ENCODE measurements at places on chromosomes 6 and 20. TPM values are rescaled to one million over a fixed set of nuclear protein-coding genes. Genes with fewer than 3 reads are reported as not detected.
A peak's percentile ranks its signal among the peaks of the same experiment; 100 is the strongest.

- DNase-seq = no peak
These were observed 25.8 kb downstream of the TBPL1 start for GRCh38 chr6:133978896-133979240.

GRCh38 chr6:3343089-3343883, 84.5 kb downstream of the PSMG4 start:
- DNase-seq = no peak

- no peak for DNase-seq
These were observed 43.1 kb downstream of the SLX4IP start for GRCh38 chr20:10478205-10478604.

- DNase-seq = no peak
These were observed 12.5 kb upstream of the HLA-DRA start for GRCh38 chr6:32427218-32427617.

- no peak for DNase-seq
These were observed 1.0 kb downstream of the MOCS3 start for GRCh38 chr20:50959543-50960126.

DNA sequence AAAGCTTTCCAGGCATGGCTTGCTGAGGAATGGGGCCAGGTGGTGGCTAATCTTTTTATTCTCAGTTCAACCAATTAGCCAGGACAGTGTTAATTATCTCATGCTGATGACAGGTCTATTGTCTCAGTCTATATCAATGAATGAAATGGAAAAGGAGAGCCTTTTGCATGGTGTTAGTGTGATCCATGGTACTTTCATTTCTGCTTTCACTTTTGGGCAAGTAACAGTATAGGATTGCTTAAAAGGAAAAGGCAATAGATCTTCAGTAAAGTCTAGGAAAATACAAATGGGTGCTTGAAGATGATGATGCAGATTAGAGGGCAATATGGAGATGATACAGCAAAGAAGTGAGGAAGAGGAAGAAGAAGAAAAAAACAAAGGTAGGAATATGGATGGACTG, 430.3 kb downstream of the TFAP2A start:
- no peak for DNase-seq

GRCh38 chr20:4130404-4131189, 115.2 kb upstream of the RNF24 start:
- no peak for DNase-seq

- DNase-seq = no peak
These were observed 233.5 kb downstream of the TMEM242 start for GRCh38 chr6:157089851-157090250.

DNA sequence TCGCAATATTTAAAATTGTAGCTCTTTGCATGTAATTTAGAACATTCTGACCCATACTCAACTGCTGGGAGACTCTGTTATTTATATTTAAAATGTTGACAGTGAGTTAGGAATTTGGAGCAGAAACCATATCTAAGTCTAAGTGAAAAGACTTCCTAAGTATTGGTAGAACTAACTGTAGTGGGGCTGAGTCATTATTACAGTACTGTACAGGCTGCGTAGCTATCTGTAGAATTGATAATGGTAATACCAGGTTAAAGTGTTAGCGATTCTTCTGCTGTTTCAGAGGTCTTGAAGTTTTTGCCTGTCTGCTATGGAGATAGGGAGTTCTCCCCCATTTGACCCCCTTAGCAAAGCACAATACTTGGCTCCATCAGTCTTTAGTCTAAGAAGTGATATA, 3.6 kb downstream of the TOP1 start:
- DNase-seq = no peak

- DNase-seq = no peak
These were observed 3.7 kb downstream of the CSNK2A1 start for GRCh38 chr20:539848-540247.

GRCh38 chr6:558089-558488, 98.8 kb downstream of the HUS1B start:
- DNase-seq = peak; percentile 0

DNA sequence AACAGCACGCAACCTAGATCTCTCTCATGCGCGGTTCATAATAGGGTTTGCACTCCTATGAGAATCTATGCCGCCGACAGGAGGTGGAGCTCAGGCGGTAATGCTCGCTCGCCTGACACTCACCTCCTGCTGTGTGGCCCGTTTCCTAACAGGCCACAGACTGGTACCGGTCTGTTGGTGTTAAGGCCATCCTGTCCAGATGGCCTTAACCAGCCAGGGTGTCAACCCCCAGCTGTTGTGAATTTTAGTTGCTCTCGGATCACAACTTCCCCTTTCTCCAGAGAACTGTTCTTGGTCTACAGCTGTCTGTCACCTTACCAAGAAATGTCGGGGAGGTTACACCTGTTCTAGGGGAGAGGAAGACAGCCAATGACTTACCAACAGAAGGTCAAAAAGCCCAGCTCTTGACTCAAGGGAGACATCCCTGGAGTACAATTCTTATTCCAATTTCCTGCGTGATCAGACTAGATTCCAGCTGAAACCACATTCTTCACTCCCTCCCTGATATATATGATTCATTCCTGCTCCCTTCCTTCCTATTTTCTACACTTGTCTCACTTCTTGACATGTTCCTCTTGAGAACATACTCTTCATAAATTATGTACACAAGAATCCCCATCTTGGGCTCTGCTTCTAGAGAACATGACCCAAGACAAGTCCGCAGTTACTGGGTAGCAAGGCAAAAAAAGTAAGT, 23.1 kb upstream of the DNAAF9 start:
- no peak for DNase-seq

DNA sequence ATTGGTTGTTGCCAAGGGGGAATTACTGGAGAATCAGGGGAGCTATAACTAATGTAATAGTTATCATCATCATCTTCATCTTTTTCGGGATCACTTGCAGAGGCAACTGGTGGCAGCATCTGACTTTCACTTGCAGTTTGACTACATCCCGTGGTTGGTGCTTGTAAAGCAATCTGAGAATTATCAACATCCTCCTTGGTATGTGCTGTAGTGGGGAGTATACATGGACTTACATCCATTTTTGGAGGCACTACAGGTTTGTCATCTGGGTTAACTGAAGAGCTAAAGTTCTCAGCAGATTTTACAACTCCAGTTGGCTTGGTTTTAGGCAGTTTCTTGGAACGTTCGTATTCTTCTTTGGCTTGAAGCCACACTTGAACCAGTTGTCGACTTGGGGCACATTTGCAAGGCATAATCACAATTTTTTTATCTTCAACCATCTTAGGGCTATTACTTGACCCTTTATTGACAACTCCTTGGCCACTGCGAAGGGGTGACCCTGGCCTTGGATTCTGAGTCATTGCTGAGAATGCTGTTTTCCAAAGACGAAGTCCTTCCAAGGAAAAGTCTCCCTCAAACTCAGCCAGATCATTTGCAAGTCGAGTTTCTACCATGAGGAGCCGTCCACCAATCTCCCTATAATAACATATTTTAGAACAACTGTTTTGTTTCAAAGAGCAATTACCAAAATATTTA, 115.5 kb downstream of the REV3L start:
- DNase-seq = no peak

- DNase-seq = no peak
These were observed 59.9 kb downstream of the DTD1 start for GRCh38 chr20:18647777-18648176.

DNA sequence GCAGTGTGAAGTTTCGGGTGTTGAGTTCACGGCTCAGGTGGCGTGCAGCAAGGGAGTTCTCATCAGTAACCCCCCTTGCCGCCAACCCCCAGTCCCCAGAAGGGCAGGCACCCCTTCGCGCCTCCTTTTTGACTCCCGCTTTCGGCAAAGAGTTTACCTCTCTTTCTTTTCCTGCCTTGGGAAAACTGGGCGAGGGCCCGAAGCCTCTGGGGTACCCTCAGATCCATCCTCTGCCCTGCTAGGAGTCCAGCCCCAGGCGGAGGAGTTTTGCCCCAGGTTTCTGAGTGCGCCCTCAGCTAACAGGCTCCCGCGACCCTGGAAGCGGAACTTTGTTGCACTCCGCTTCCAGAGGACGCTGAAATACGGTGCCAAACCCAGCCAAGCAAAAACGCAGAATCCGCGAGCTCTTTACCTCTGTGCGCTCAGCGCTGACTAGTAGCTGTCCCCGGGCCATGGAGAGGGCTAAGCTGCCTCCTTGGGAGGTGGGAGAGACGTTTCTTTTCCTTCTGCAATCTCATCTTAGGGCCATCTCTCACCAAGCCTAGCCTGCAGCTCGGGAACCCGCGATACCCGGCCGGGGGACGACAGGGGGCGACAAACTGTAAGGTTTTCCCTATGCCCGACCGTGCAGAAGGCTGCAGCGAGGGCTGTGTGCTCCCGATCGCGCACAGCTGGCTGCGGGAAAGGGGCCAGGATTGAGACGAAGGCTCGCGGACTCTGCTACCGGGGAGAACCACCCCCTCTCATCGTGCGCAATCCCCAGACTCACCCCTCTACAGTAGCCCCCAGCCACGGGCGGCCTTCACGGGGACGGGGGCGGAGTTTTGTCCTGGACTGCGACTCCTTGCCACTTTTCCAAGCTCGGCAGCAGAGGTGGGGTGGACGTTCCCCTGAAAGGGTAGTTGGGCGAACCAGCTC, 2.7 kb upstream of the PAX1 start:
- peak; percentile 9 for DNase-seq

GRCh38 chr6:118775381-118775780, 118.6 kb upstream of the ASF1A start:
- peak; percentile 66 for DNase-seq

DNA sequence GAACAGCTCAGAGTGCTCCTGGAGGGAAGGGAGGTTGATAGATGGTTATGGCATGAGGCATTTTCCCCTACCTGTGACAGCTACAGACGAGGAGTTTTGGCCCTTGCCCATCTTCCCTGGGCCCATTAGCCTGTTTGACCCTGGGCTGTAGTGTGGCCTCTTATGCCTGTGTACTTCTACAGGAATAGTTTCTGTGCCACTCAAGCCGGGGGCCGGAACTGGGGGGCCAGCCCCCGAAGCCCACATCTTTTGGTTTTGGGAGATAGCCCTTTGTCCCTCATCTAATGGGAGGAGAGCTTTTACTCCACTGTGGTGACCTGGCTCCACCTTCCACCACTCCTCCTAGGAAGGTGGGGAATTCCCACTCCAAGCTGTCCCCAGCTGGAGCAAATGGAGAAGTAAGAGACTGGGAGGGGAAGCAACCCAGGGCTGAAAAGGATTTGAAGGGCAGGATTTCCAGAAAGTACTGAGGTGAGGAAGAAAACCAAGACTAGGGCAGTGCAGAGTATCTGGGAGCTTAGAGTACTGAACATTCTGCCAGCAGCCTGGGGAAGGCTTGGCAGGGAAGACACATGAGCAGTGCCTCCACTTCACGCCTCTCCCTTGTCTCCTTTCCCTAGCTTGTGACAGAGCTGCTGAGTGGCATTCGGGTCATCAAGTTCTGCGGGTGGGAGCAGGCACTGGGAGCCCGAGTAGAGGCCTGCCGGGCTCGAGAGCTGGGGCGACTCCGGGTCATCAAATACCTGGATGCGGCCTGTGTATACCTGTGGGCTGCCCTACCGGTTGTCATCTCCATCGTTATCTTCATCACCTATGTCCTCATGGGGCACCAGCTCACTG, 6.9 kb downstream of the ABCC10 start:
- no peak for DNase-seq

- DNase-seq = no peak
These were observed 87.1 kb downstream of the CEBPB start for GRCh38 chr20:50277460-50278376.

- no peak for DNase-seq
These were observed 24.5 kb downstream of the MAP7 start for GRCh38 chr6:136525586-136526195.

DNA sequence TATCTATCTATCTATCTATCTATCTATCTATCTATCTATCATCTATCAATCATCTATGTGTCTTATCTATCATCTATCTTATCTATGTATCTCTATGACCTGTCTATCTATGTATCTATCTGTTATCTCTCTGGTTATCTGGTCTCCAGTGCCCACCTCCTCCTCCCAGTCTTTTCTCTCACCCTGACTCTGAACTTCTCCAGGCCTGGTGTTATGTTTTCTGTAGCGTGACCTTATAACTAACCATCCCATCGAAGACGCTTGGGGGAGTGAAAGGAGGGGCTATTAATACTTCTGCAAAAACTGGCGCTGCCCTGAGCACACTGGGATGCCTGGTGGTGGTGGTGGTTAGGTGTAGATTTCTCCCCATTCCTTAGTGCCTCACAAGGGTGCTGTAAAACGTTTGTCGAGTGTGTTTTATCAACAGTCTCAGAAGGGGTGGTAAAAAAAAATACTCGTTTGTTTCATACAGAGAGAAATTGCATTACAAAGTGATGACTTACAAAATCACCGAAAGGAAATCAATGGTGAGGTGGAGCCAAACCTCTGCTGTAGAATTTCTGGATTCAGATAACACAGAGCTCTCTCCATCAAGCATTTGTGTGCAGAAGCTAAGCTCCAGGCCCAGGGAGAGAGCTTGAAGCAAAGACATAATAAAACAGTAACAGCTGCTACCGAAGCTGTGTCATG, 156.2 kb downstream of the BCAS1 start:
- peak; percentile 75 for DNase-seq

- no peak for DNase-seq
These were observed 56.1 kb downstream of the FILIP1 start for GRCh38 chr6:75437421-75437891.

SCAF8 gene
- 48.2 TPM for total RNA-seq

GNRH2 gene
- not detected for total RNA-seq

GHRH gene
- not detected for total RNA-seq

PROKR2 gene
- total RNA-seq = not detected

GDAP1L1 gene
- not detected for total RNA-seq

TP53INP2 gene
- 5.8 TPM for total RNA-seq

KLHDC3 gene
- total RNA-seq = 115 TPM

TUBB2B gene
- 54.1 TPM for total RNA-seq

SAMD10 gene
- total RNA-seq = 0.08 TPM

DLK2 gene
- total RNA-seq = 5.8 TPM

C20orf202 gene
- total RNA-seq = not detected

RNF114 gene
- total RNA-seq = 107 TPM

TP53TG5 gene
- not detected for total RNA-seq

RNF39 gene
- not detected for total RNA-seq

MLN gene
- total RNA-seq = not detected

GPLD1 gene
- total RNA-seq = 0.23 TPM

SLC17A3 gene
- total RNA-seq = not detected

ANKRD66 gene
- total RNA-seq = not detected

FAM50B gene
- total RNA-seq = 1.1 TPM

GLO1 gene
- total RNA-seq = 485 TPM

PTGIS gene
- total RNA-seq = 0.56 TPM
